ENCODE measurements at places on chromosomes 1 and 21. TPM values are rescaled to one million over a fixed set of nuclear protein-coding genes. Genes with fewer than 3 reads are reported as not detected.

The PLA2G2D gene
- not detected for total RNA-seq

The NBPF10 gene
- total RNA-seq: 0.31 TPM

The MLLT11 gene
- total RNA-seq: 11.3 TPM

The MPL gene
- total RNA-seq: not detected

The ZNF593 gene
- total RNA-seq: 26.2 TPM

The CATSPERE gene
- not detected for total RNA-seq

GRCh38 chr1:158272681-158273080 lies 17.0 kb upstream of the CD1C start:
- no peak overlapping the region for H3K27ac ChIP-seq
- no peak for DNase-seq
- no peaks in the 10 kb centered on the region for H3K4me1 ChIP-seq
- no peak overlapping the region for H3K4me3 ChIP-seq
- H3K27me3 ChIP-seq: no peaks in the 10 kb centered on the region

- no peaks in the 10 kb centered on the region for H3K4me1 ChIP-seq
- H3K4me3 ChIP-seq: no peak overlapping the region
- H3K27me3 ChIP-seq: no peaks in the 10 kb centered on the region
- DNase-seq: no peak
- no peaks in the 10 kb centered on the region for H3K36me3 ChIP-seq
Measured at GRCh38 chr1:48200166-48200900, 22.2 kb upstream of the SLC5A9 start.

DNA sequence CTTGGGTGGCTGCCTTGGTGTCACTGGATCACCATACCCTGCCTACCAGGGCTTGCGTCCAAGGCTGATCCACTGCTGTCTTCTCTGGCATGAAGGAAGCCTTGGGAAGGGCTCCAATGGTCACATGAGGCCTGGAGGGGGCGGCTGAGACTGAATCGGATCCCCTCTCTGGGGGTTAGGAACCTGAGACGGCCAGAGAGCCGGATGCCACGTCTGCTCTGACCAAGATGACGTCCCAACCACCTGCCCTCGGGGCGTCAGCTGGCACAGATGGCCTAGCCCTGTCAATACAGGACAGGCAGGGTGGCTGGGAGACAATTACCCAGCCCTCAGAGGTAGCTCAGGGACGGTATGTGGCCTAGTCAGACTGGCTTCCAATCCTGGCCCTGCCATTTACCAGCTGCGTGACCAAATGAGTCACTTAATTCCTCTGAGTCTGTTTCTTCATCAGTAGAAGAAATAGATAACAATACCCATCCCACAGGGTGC lies 5.4 kb downstream of the TRIM62 start:
- H3K36me3 ChIP-seq: no peaks in the 10 kb centered on the region
- peaks cover 5% of the 10 kb centered on the region for H3K27me3 ChIP-seq
- H3K4me3 ChIP-seq: no peak overlapping the region
- no peak for DNase-seq
- H3K27ac ChIP-seq: no peak overlapping the region

DNA sequence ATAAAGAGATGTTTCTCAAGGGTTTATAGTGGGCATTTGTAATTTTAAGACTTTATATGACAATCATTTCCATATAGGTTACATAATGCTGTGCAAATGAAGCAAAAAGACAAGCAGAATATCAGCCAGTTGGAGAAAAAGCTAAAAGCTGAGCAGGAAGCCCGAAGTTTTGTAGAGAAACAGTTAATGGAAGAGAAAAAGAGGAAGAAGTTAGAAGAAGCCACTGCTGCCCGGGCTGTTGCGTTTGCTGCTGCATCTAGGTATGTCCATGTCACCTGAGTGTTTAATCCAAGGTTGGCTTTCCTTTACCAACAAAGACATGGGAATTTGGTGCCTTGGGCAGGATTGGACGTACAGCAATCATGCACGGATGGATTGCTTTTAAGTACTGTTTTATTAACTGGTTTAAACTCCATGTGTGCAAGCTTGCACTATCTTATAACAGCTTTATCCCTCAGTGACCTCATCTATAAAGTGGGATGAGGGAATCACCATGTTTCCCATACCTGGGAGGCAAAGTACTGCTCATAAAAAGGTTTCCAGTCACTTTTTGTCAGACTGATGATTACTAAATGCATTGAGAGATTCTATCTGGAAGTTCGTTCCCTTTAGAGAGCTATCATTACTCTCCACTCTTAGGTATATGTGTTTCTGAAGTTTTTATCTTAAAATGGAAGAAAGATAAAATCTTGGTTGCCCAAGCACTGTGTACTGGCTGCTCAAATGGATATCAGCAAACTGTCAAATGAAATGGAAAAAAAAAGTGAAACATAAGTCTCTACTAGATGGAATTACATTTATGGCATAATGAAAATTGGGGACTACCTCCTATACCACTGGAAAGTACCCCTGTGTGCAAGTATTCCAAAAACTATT lies 55.1 kb downstream of the MACO1 start:
- peaks cover 3% of the 10 kb centered on the region for H3K36me3 ChIP-seq
- H3K4me3 ChIP-seq: no peak overlapping the region
- no peak for DNase-seq
- H3K27me3 ChIP-seq: no peaks in the 10 kb centered on the region
- H3K27ac ChIP-seq: no peak overlapping the region
- peaks cover 21% of the 10 kb centered on the region for H3K4me1 ChIP-seq

DNA sequence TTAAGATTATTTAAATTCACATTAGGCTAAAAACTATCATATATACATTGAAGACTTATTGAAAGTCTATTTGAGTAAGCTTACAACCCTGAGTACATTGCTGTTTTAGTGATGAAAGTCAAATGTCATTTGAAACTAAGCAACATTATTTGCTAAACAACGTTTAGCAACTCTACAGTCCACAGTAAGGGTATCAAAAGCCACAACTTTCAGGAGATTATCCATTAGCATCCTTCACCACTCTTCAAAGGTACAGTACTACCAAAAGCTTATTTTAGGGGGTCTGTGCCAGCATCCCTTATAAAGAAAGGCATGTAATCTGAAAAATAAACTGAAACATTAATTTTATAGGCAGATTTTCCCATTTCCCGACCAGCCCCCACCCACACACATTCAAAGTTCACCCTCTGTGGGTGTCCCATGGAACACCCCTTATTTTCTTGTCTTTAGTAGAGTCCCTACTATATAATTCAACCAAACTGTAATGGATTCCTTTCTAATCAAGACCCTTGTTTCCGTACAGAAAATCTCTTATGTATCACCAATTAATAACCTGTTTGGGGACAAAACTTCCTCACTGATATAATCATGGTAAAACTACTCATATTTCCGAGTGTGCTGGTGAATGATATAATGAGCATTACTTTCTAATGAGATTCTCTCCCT lies 11.0 kb downstream of the SFPQ start:
- H3K4me1 ChIP-seq: no peaks in the 10 kb centered on the region
- H3K4me3 ChIP-seq: no peak overlapping the region
- no peak for DNase-seq
- peaks cover 97% of the 10 kb centered on the region for H3K36me3 ChIP-seq
- H3K27ac ChIP-seq: no peak overlapping the region

- H3K4me3 ChIP-seq: peak within 1 kb of the TSS; percentile 82
- peak; percentile 71 for DNase-seq
- H3K27me3 ChIP-seq: no peaks in the 10 kb centered on the region
- H3K36me3 ChIP-seq: no peaks in the 10 kb centered on the region
Measured at GRCh38 chr1:65420590-65421350, at the start of the genes LEPR and LEPROT. Gene LEPR (plus strand): TSS chr1:65420668. CDS start chr1:65565566, 144,898 bp downstream. Gene LEPROT (plus strand): TSS chr1:65420668. CDS start chr1:65420725, 57 bp downstream.

GRCh38 chr1:164721228-164721496 lies 162.2 kb downstream of the PBX1 start:
- no peak overlapping the region for H3K4me3 ChIP-seq
- DNase-seq: no peak
- no peaks in the 10 kb centered on the region for H3K36me3 ChIP-seq
- no peak overlapping the region for H3K27ac ChIP-seq
- H3K27me3 ChIP-seq: no peaks in the 10 kb centered on the region

GRCh38 chr1:169151338-169151837 lies 44.9 kb downstream of the ATP1B1 start:
- H3K4me1 ChIP-seq: no peaks in the 10 kb centered on the region
- H3K36me3 ChIP-seq: no peaks in the 10 kb centered on the region
- H3K27ac ChIP-seq: no peak overlapping the region
- H3K4me3 ChIP-seq: no peak overlapping the region

- no peaks in the 10 kb centered on the region for H3K4me1 ChIP-seq
- DNase-seq: peak; percentile 22
- no peak overlapping the region for H3K27ac ChIP-seq
- no peaks in the 10 kb centered on the region for H3K27me3 ChIP-seq
Measured at GRCh38 chr1:206575165-206575893, 36.9 kb downstream of the EIF2D start.

DNA sequence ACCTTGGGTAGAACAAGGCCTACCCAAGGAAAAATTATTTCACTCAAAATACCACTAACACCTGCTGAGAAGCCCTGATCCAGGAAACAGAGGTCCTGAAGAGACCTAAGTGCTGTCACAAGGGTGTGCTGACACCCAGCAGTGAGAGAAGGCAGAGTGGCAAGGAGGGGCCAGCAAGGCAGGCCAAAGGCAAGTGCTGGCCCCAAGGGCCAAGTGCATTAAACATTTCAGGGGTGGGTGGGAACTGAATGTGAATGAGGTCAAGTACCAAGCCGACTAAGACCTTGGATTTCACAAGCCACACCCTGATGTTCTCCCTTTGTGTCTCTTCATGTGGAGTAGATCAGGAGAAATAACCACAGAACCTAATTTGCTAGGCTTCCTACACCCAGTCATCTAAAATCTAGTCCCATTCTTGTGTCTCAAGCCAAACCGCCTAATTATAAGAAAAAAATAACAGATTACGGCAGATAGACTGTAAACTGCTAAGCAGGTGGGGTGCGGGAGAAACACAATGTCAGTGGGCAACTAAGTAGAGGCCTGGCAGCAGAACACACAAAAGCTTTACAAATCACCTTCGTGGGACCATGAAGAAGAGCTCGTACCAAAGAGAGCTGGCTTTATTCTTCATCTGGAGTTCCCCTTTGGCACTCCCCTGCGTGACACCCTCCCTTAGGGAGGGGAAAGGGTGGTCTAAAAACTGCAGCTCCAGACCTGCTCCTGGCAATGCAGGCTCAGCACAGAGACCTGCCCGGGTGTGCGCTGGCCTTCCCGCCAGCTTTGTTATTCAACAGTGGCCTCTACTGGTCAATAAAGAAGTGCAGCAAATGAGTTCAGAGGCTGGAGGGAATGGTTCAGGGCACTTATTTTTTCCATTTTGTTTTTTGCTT lies 8.7 kb downstream of the UBE2G2 start:
- H3K27me3 ChIP-seq: no peaks in the 10 kb centered on the region
- no peaks in the 10 kb centered on the region for H3K36me3 ChIP-seq
- peaks cover 5% of the 10 kb centered on the region for H3K4me1 ChIP-seq
- no peak overlapping the region for H3K27ac ChIP-seq
- no peak overlapping the region for H3K4me3 ChIP-seq
- peak; percentile 80 for DNase-seq

GRCh38 chr21:35014302-35015041 lies 34.6 kb downstream of the RUNX1 start:
- no peak overlapping the region for H3K4me3 ChIP-seq
- no peak for DNase-seq
- no peaks in the 10 kb centered on the region for H3K4me1 ChIP-seq
- no peak overlapping the region for H3K27ac ChIP-seq

- H3K27me3 ChIP-seq: no peaks in the 10 kb centered on the region
- no peaks in the 10 kb centered on the region for H3K36me3 ChIP-seq
- no peaks in the 10 kb centered on the region for H3K4me1 ChIP-seq
Measured at GRCh38 chr1:29052100-29052499, 71.6 kb downstream of the TMEM200B start.

DNA sequence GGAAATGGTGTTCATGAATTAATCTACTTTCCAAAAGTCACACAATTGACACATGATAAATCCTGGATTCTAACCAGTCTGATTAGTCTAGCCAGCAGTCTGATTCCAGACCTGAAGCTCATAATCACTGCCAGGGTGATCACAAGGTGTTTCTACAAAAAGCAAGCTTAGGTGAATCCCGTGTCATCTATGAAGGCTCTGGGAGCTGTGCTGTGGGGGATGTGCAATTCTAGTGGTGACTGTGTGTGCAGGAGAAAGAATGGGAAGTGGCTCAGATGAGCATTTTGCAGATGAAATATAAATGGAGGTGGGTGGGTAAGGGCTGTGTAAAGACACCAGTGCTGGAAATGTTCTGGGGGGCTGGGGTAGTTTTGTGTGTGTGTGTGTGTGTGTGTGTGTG lies 1.8 kb upstream of the NPPB start:
- no peak overlapping the region for H3K4me3 ChIP-seq
- no peaks in the 10 kb centered on the region for H3K36me3 ChIP-seq
- DNase-seq: no peak

DNA sequence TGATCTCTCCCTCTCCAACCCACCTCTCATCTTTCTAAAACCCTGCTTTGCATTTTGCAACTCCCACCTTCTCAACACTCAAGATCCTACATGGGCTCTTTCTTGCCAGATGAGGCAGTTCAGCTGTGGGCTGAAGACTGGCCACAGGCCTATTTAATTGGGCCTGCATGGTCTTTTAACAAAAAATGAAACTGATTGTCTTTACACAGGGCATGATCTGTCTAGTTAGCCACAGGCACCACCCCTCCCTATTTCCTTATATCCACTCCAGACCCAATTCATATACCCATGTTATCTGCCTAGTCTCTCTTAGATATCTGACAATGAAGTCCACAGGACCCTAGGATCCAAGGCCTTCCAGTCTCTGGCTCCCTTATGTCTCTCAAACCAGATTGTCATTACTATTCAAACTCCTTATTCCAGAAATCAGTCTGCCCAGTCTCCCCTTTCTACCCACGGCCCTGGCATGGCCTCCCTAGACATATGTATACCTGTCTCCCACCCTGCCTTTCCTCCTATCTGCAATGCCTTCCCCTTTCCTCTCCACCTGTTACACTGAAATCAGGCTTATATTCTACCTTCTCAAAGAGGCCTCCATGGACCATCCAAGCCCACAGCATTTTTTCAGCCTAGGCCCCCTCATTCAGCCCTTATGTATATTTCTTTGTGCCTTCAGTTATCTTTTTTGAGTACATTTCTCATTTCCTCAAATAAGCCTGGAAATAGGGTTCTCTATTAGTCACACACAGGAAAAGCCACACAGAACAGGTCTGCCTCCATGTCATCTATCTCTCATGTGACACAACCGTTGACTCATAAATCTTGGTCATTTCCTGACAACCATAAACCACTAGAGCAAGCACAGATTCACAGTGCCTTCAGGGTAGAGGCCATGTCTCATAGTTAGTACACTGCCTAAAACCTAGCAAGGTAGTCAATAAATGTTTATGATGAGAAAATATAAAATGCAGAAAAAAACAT lies 39.0 kb downstream of the LPAR3 start:
- no peaks in the 10 kb centered on the region for H3K4me1 ChIP-seq
- H3K36me3 ChIP-seq: 0 out of 2 replicates have a peak, but pooled peaks cover 6% of the 10 kb centered on the region
- DNase-seq: no peak
- no peaks in the 10 kb centered on the region for H3K27me3 ChIP-seq
- H3K27ac ChIP-seq: no peak overlapping the region

Measured in GM23338 (cell line).